ENCODE measurements at places on chromosomes 11 and 22. TPM values are rescaled to one million over a fixed set of nuclear protein-coding genes. Genes with fewer than 3 reads are reported as not detected.

Gene DTX4
- 8.9 TPM for total RNA-seq

Gene SESN3
- 102 TPM for total RNA-seq

Gene KDM4D
- 1.4 TPM for total RNA-seq

Gene CELSR1
- 1.8 TPM for total RNA-seq

Gene KLHDC7B
- total RNA-seq, result not detected

Gene CFAP300
- 2.5 TPM for total RNA-seq

Gene FADS2
- 46.1 TPM for total RNA-seq

Gene EHD1
- total RNA-seq, result 46.1 TPM

Gene CRY2
- 28.3 TPM for total RNA-seq

Gene CCDC73
- total RNA-seq, result not detected

Gene ZPR1
- 34.3 TPM for total RNA-seq

Gene KCNE3
- total RNA-seq, result 2.4 TPM

Gene CCDC81
- total RNA-seq, result 1.1 TPM

Gene UBQLNL
- total RNA-seq, result 0.18 TPM

DNA sequence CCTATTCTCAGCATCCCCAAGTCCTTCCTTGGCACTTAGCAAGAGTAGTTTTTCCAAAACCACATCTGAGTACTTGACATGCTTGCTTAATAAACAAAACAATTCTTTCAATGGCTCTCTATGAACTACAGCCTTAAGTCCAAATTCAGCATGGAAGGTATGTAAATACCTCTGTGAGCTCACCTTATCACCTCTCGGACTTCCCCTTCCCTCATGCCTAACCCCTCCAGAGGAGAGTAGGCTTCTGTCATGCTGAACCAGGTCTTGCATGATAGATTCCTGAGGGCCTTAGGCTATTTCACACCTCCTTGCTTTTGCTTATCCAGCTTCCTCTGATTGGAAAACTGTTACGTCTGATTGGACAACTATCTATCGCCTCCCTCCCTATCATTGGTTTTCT is 312.9 kb upstream of the CCDC90B start:
- no peaks in the 10 kb centered on the region for H3K27me3 ChIP-seq
- H3K27ac ChIP-seq, result no peak overlapping the region
- no peak overlapping the region for H3K4me3 ChIP-seq
- no peaks in the 10 kb centered on the region for H3K4me1 ChIP-seq
- DNase-seq, result no peak

- H3K27me3 ChIP-seq, result no peaks in the 10 kb centered on the region
- H3K27ac ChIP-seq, result no peak overlapping the region
- peaks cover 23% of the 10 kb centered on the region for H3K4me1 ChIP-seq
- DNase-seq, result no peak
- peaks cover 9% of the 10 kb centered on the region for H3K36me3 ChIP-seq
These were observed 16.5 kb downstream of the TANGO2 start for GRCh38 chr22:20037419-20037818.

GRCh38 chr11:70029861-70030380 is 48.2 kb upstream of the ANO1 start:
- H3K36me3 ChIP-seq, result no peaks in the 10 kb centered on the region
- no peak overlapping the region for H3K4me3 ChIP-seq
- H3K27me3 ChIP-seq, result no peaks in the 10 kb centered on the region
- DNase-seq, result peak; percentile 58

GRCh38 chr11:46677991-46678740 is 22.3 kb downstream of the ARHGAP1 start:
- peaks cover 40% of the 10 kb centered on the region for H3K4me1 ChIP-seq
- no peaks in the 10 kb centered on the region for H3K27me3 ChIP-seq
- peaks cover 73% of the 10 kb centered on the region for H3K36me3 ChIP-seq
- no peak overlapping the region for H3K27ac ChIP-seq

- no peak overlapping the region for H3K27ac ChIP-seq
- H3K27me3 ChIP-seq, result no peaks in the 10 kb centered on the region
- H3K4me1 ChIP-seq, result no peaks in the 10 kb centered on the region
- DNase-seq, result no peak
These were observed 29.0 kb upstream of the VWA5A start for GRCh38 chr11:124085997-124086846.

GRCh38 chr22:17167486-17167885 is 8.4 kb upstream of the HDHD5 start:
- peaks cover 13% of the 10 kb centered on the region for H3K4me1 ChIP-seq
- H3K36me3 ChIP-seq, result no peaks in the 10 kb centered on the region
- H3K27me3 ChIP-seq, result no peaks in the 10 kb centered on the region
- H3K27ac ChIP-seq, result no peak overlapping the region

GRCh38 chr11:121539000-121539399 is 86.2 kb upstream of the SORL1-AS1 start:
- no peak overlapping the region for H3K4me3 ChIP-seq
- no peak overlapping the region for H3K27ac ChIP-seq
- peaks cover 3% of the 10 kb centered on the region for H3K4me1 ChIP-seq
- H3K36me3 ChIP-seq, result no peaks in the 10 kb centered on the region
- peaks cover 2% of the 10 kb centered on the region for H3K27me3 ChIP-seq
- no peak for DNase-seq

DNA sequence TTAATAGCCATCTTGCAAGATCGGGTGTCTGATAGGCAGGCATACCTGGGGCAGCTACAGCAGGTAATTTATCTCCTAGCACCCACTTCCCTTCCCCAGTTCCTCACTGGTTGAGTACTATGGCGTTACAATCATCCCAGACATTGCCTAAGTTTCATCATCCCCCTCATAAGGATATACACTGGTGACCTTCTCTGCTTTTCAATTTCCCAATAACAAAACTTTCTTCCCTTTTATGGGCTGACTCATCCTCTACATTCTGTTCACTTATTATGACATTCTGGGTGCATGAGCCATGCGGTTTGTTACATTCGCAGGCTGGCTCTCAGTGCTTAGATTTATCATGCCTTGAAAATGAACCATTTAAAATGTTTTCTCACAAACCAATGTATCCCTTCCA is 5.0 kb upstream of the MRPL11 start:
- no peaks in the 10 kb centered on the region for H3K4me1 ChIP-seq
- no peaks in the 10 kb centered on the region for H3K27me3 ChIP-seq
- no peak overlapping the region for H3K4me3 ChIP-seq
- no peak for DNase-seq
- no peaks in the 10 kb centered on the region for H3K36me3 ChIP-seq
- H3K27ac ChIP-seq, result no peak overlapping the region

DNA sequence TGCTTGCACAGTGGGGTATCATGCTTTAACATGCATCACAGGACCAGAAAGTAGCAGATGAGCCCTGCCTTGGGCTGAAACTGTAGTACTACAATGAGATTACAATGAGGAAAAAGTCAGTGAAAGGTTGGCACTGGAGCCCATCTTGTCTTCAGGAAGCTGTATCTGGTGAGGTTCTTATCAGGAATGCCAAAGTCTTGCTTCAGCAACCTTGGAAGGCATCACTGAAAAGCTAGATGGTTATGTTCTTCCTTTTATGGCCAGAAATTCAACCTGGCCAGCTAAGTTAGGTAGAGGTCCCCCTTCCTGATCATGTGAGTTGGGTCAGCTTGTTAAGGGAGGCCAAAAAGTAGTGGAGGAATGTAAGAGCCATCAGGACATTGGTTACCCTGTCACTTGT is 254.0 kb upstream of the FAT3 start:
- no peaks in the 10 kb centered on the region for H3K27me3 ChIP-seq
- H3K27ac ChIP-seq, result no peak overlapping the region
- H3K4me1 ChIP-seq, result no peaks in the 10 kb centered on the region
- no peak overlapping the region for H3K4me3 ChIP-seq

GRCh38 chr22:45537734-45538181 is 35.1 kb downstream of the FBLN1 start:
- no peaks in the 10 kb centered on the region for H3K27me3 ChIP-seq
- H3K27ac ChIP-seq, result peak overlapping the region; percentile 20
- no peak overlapping the region for H3K4me3 ChIP-seq

DNA sequence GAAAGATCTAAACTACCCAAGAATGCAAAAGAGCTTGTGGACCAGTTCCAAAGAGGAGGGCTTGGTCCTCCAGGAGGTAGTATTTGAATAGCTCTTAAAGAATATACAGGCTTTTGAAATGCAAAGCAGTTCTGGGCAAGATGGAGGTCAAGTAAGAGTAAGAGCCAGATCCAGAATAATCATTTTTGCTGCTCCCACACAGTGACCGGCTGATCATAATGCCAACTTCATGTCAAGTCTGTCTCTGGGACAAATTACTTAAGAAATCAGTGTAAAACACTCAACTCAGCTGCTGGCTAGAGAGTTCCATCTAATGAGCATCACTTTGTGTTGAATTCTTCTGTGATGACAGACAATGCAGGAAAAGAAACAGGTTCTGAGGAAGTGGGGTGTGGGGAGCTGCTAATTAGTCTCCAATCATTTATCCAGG is 250.9 kb upstream of the NARS2 start:
- no peak for DNase-seq
- H3K36me3 ChIP-seq, result no peaks in the 10 kb centered on the region
- H3K4me3 ChIP-seq, result no peak overlapping the region
- H3K27me3 ChIP-seq, result no peaks in the 10 kb centered on the region
- no peak overlapping the region for H3K27ac ChIP-seq

GRCh38 chr11:71307811-71308645 is 55.7 kb upstream of the SHANK2 start:
- peaks cover 2% of the 10 kb centered on the region for H3K4me1 ChIP-seq
- H3K27ac ChIP-seq, result no peak overlapping the region
- no peak for DNase-seq
- H3K4me3 ChIP-seq, result no peak overlapping the region
- H3K36me3 ChIP-seq, result no peaks in the 10 kb centered on the region

DNA sequence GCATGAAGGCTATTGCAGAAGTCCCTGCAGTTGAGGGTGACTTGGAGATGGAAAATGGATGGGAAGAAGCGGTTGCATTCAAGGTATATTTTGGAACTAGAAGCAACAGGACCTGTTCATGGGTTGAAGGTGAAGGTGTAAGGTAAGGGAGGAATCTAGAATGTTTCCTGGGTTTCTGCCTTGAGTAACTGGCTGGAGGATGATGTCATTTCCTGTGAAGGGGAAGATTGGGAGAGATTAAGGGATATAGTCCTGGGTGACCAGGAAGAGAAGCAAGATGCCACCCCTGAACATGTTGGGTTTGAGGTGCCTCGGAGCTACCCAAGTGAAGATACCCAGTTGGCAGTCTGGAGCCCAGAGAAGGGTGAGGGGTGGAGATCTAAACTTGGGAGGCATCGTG is 12.1 kb upstream of the MOGAT2 start:
- no peak overlapping the region for H3K27ac ChIP-seq
- no peaks in the 10 kb centered on the region for H3K36me3 ChIP-seq
- no peaks in the 10 kb centered on the region for H3K27me3 ChIP-seq
- H3K4me3 ChIP-seq, result no peak overlapping the region
- DNase-seq, result no peak

DNA sequence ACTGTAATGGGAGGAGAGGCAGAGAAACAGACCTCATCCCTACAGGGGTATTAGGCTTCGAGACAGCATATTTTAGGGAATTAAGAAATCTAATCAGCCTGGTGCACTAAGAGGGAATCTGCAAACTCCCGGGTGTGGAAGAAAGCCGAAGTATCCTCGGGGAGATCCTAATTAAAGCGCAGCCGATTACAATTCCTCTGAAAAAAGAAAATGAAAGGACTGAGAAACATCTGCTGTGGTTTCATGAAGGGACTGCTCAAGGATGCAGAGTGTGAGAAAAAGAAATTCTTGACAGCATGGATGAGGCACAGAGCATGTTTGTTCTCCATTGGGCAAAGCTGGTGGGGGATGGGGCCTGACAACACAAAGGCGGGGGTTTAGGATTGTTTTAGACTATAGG is 290.0 kb upstream of the LARGE1 start:
- H3K27ac ChIP-seq, result no peak overlapping the region
- no peaks in the 10 kb centered on the region for H3K36me3 ChIP-seq
- no peak overlapping the region for H3K4me3 ChIP-seq
- no peaks in the 10 kb centered on the region for H3K4me1 ChIP-seq
- no peaks in the 10 kb centered on the region for H3K27me3 ChIP-seq

GRCh38 chr11:72105888-72106287 is at the start of gene TOMT:
TSS of gene TOMT (plus strand) at chr11:72105924. CDS start at chr11:72105952, 28 bp downstream.
- H3K4me1 ChIP-seq, result peaks cover 15% of the 10 kb centered on the region
- no peak within 1 kb of the TSS for H3K4me3 ChIP-seq
- H3K36me3 ChIP-seq, result peaks cover 28% of the 10 kb centered on the region
- no peaks in the 10 kb centered on the region for H3K27me3 ChIP-seq
- H3K27ac ChIP-seq, result no peak within 1 kb of the TSS
- no peak for DNase-seq

DNA sequence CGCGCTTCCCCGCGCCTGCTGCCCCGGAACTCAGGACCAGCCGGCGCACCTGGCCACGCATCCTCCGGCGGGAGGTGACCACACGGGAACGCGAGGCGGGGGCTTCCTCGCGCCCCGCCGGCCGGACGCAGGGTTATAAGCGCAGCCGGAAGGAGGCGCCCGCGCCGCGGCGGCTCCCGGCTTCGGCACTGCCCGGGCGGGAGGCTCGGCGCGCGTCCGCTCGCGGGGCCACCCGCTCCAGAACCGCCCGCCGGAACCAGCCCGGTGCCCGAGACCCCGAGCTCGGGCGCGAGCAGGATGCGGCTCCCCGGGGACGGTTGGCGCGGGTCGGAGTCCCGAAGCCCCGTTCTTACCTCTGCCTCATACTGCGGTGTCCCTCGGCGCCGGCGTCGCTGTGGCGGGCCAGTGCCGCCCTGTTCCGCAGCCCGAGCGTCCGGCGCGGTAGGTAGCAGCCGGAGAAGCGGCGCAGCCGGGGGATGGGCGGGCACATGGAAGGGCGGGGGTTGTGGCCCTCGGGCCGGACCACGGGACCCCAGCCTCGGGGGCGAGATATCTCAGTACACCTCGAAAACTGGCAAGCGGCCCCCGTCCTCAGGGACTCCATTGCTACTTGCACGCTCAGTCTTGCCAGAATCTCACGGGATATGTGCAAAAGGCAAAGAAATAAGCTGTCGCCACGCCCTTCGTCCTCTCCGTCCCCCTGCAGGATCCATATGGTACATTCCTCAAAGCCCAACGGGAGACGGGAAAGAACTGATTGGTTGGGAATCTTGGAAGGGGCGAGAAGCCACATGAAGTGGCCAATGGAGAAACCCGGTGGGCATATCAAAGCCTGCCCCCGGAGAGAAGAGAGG is 23.1 kb downstream of the MICAL3 start:
- peaks cover 11% of the 10 kb centered on the region for H3K4me1 ChIP-seq
- peak overlapping the region; percentile 53 for H3K4me3 ChIP-seq
- peak overlapping the region; percentile 92 for H3K27ac ChIP-seq
- peak; percentile 99 for DNase-seq
- no peaks in the 10 kb centered on the region for H3K27me3 ChIP-seq

Measured in muscle of leg (tissue), 16 donors.